ENCODE measurements at places on chromosomes 12 and 14.

DNA sequence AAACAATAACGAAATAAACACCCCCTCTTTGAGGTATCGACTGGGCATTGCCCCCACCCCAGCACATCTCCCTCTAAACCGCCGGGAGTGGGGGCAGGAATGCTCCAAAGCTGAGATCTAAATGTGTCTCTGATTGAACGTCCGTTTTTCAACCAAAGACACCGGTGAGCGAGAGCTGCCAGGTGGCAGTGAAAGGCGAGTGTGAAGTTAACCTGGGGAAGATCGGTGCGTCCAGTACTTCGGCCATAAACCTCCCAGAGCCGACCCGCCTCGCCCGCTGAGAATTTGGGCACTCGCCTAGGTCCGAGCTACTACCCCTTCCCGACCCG is 625 bp downstream of the ANGEL1 start:
- DNase-seq: no peak

GRCh38 chr12:113397497-113398197 is 6.0 kb downstream of the SDS start:
- DNase-seq: no peak

GRCh38 chr14:56794557-56795283 is 15.6 kb downstream of the OTX2 start:
- DNase-seq: no peak

- no peak for DNase-seq
Observed at GRCh38 chr12:108099073-108099472, 30.0 kb upstream of the WSCD2 start.

GRCh38 chr12:62512901-62513300 is 46.3 kb downstream of the MON2 start:
- no peak for DNase-seq

DNA sequence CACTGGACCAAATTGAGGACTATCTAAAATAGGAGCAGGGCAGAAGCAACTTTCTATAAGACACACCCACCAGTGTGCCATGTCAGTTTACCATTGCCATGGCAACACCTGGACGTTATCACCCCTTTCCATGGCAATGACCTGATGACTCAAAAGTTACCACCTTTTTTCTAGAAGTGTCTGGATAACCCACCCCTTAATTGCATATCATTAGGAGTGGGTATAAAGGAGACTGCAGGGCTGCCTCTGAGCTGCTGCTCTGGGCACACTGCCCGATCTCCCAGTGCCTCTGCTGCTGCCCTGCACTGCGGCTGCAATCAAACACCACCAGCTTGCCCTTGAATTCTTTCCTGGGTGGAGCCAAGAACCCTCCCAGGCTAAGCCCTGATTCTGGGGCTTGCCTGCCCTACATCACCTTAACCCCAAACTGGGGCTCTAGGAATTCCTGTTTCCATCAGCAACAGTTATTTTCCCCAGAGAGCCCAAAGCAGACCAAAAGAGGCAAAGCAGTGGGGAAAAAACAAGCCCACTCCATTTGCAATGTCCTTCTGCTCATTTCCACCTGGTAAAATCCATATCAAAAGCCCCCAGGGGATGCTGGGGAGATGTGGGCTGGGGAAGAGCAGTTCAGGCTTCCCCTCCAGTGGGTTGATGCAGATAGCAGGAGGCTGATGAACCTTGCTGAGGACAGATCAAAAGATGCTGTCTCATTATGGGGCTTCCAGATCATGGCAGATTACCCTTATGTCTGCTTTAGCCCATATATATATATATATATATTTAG is 129.5 kb upstream of the NCOR2 start:
- DNase-seq: no peak

DNA sequence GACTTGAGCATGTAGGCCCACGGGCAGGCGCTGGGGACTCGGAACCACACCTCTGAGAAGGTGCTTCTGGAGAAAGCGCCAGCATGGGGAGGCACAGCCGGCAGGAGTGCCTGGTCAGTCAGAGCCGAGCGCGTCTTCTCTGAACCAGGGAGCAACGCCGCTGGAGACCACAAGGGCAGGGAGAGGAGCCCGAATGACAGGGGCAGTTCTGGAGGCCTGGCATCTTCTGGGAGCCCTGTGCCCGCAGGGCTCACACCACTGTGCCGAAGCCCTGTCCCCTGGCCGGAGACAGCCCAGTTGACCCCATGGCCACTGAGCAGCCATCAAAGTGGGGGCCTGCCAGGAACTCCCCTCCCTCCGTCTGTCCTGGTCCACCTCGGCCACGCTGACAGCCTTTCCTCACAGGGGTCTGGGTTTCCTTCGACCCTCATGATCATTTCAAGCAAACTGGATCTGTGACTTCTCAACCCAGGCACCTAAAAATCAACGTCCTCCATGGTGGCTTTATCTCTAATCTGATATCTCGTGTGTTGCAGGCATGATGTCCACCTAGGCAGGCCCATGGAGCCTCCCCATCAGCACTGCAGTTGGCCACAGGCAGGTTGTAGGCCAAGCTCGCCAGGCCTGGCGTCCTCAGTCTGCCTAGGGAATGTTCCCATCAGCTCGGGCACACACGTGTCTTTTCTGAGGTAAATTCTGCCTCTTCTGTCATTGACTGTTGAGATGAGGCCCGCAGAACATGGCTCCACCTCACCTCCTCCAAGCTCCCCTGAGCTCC is 299.3 kb upstream of the RTL1 start:
- no peak for DNase-seq

- no peak for DNase-seq
Observed at GRCh38 chr12:121237415-121237814, 27.5 kb downstream of the P2RX4 start.

DNA sequence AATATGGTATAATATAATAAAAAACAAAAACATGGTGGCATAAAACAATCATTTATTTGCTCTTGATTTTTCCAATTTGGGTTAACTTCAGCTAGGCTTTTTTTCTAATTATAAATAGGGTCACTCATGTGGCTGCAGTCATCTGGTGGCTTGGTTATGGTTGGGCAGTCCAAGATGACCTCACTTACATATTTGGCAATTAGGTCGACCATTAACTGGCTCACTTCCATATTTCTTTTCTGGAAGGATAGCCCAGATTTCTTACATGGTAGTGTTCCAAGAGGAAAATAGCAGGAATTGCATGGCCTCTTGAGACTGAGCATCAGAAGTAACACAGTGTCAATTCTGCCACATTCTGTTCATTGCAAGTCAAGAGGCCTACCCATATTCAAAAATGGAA is 153.4 kb downstream of the FUT8 start:
- no peak for DNase-seq

DNA sequence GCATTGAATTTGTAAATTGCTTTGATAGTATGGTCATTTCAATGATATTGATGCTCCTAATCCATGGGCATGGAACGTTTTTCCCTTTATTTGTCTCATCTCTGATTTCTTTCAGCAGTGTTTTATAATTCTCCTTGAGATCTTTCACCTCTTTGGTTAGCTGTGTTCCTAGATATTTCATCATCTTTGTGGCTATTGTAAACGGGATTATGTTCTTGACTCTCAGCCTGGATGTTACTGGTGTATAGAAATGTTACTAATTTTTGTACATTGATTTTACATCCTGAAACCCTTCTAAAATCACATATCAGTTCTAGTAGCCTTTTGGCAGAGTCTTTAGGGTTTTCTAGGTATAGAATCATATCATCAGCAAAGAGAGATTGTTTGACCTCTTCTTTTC is 52.6 kb downstream of the SYNE2 start:
- DNase-seq: no peak

DNA sequence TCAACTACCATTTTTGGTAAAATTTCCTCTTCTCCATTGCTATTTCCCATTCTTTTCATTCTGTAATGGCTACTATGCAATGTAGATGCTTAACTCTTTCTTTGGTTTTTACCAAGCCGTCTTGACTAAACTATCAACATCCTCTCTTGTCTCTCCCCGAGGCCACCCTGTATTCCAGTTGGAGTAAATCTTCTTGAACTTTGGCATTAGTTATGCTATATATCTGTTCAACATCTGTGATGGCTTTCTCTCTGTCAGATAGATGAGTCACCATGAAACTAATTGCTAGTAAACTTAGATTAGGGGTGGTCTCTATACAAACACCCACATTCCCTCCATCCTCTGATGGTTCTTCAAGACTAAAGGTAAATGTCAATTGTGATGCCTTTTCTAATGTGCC is 63.4 kb downstream of the LMO3 start:
- DNase-seq: no peak

- peak; percentile 14 for DNase-seq
Observed at GRCh38 chr12:81610955-81611889, 147.9 kb downstream of the PPFIA2 start.

DNA sequence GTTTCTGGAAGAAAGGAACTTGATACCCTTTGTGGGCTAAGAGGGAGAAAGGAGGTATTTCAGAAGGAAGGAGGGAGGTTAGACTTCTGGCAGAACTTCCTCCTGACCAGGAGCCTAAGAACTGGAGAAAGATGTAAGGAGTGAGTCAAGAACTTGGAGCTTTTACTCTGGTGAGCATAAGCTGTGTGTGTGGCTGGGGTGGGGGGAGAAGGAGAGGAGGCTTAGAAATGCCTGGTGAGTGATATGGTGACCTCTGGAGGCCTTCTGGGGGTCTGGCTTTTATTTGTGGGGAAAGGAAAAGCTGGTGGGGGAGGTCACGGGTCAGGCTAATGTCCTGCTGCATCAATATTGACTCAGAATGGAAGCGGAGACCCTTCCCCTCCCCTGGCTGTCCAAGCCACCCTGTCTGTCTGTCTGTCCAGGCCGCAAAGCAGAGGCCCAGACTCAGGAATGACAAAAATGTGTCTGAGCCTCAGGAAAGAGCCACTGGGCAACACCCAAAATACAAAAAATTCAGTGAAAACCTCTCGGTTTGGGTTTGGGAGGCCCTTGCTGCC is 4.8 kb downstream of the LRP1 start:
- DNase-seq: no peak
